ENCODE measurements at places on chromosomes 13 and 19.

GRCh38 chr19:40599331-40599901, 1.8 kb upstream of the LTBP4 start:
- no peak for DNase-seq

GRCh38 chr13:110456550-110456949, 105.0 kb downstream of the RAB20 start:
- no peak for DNase-seq

- DNase-seq: no peak
These were observed 68.3 kb downstream of the FGF14 start for GRCh38 chr13:102333320-102334198.

DNA sequence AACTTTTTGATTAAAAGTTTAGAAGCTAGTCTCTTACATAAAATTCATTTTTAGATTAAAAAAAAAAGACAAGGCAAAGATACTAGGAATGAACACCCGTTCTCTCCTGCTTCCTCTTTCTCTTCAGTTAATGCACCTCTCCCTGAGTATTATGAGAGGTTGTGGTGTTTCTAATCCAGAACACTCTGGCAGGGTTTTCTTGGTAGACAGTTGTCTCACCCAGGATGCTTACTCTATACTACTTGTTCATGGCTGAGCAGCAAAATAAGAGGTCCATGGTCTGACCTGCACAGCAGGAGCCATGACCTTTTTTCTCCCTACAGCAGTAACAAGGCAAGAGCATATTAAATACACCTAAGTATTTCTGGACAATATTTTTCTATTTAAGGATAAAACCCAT, 62.0 kb downstream of the MICU2 start:
- DNase-seq: no peak

- peak; percentile 84 for DNase-seq
These were observed 1.1 kb downstream of the ADAMTS10 start for GRCh38 chr19:8609279-8610040.

DNA sequence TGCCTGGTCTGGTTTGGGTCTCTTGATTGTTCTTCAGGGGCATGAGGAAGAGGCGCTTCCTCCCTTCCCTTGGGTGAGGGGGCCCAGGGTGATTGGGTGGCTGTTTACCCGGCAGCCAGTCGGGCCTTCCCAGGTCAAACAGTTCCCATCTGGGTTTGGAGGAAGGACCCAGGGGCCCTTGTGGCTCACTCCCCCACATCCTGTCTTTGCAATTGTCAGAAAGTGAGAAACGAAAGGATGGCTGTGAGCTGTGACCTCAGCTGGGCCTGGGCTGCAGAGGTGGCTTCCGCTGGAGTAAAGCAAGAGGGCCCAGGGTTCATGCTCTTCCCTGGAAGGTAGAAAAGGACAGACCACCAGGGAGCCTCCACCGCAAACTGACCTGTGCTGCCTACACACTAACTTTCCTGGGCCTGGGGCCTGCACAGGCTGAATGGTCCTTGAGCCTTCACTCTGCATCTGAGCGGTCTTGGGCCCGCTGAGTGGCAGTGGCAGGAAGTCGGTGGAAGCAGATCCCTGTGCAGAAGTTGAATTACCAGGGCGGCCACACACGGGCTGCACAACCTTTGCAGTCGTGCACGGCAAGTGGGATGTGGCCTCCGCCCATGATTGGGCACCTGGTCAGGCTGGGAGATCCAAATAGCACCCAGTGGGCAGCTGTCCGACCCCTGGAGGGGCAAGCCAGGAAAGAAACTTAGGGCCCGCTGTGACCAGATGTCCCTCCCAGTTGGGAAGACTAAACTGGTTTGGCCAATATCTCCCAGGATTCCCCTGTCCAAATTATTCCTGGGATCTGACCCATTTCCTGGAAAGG, 5.3 kb upstream of the CD79A start:
- DNase-seq: peak; percentile 42

DNA sequence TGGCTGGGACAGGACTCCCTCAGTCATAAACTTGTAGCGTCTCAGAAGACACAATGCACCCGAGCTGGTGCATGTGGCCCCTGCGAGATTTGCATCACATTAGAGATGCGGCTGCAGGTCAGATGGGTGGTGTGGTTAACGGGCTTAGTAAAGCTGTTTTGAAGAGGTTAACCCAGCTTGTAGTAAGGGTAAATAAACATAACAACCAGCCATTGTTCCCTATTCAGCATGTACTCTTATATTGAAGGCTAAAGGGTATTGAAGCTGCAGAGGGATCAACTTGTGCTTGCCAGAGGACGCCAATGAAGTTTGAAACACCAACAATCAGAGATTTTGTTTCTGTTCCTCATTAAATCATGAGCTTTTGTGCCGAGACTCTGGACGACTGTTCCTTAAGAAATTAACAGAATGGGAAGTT, 79.4 kb downstream of the ZIC5 start:
- DNase-seq: no peak

DNA sequence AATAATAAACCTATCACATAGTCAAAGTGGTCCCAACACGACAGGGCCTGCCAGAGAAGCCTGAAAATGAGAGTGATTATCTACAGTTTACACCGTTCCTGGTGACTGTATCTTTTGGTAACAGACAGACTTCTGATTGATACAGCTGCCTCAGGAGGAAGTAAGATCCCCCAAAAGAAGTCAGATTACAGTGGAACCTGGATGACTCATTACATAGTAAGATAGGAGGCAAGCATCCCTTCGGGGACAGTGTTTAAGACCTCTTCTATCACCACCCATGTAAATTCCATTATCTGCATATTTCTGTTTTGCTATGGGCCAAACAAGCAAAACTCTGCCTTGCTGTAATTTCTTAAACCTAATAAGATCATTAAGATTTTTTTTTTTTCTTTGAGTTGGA, 44.0 kb upstream of the FLT1 start:
- DNase-seq: no peak
